Stimulated activated CD8-positive, alpha-beta memory T cell treated with anti-CD3 and anti-CD28 coated beads, Interleukin-2, amount 100 ng/mL, for 48 hours (primary cell): ENCODE measurements at places on chromosomes 6 and 20.

DNA sequence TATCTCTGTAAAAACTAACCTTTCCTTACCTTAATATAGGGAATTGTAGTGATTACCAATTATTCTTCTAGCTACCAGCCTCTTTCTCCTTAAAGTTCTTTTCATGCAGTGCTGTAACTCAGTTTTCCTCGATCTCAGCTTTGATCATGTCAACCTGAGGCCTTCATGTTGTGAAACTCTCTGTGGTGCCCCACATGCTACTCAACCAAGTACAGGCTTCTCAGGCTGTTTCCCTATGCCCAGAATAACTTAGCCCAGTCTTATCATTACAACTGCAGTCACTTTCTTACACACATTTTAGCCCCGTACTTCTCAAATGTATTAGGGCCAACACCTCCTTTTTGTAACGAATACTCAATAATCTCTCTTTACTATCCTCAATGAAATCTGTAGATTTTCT, 90.1 kb upstream of the SUPT3H start:
- no peak for DNase-seq

DNA sequence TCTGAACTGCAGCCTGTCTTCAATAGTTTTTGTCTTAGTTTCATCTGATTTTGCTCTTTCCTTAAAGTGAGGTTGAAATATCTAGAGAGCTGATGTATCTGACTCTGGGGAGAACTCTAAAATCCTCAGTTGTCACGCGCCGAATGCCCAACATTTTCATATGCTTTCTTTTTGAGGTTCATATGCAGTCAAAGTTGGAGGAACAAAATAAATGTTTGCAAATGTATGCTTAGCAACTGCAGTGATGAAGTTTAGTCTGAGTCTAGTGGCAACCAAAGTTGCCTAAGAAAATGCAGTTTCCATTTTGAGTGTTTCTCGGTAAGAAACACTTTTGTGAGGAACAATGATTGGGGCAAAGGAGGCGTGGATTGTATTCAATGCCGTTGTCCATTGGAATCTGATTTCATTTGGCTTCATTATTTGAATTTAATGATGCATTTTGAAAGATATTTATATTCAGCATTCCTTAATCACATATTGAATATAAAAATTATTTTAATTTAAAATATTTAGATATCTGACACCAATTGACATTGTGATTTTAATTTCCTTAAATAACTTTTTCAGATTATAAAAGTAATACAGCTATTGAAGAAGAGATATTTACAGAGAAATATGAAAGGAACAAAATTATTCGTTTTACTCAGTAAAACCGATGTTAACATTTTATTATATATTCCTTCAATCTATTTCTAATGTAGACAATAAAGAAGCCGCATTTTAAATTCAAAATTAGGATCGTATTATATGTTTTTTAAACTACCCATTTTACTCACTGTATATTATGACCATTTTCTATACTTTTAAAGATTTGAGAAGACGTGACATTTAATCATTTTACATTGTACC, 122.0 kb downstream of the PLEKHG1 start:
- DNase-seq: no peak

GRCh38 chr6:18495236-18495635, 108.1 kb downstream of the RNF144B start:
- no peak for DNase-seq

GRCh38 chr20:37393196-37393862, 47.4 kb downstream of the SRC start:
- no peak for DNase-seq

DNA sequence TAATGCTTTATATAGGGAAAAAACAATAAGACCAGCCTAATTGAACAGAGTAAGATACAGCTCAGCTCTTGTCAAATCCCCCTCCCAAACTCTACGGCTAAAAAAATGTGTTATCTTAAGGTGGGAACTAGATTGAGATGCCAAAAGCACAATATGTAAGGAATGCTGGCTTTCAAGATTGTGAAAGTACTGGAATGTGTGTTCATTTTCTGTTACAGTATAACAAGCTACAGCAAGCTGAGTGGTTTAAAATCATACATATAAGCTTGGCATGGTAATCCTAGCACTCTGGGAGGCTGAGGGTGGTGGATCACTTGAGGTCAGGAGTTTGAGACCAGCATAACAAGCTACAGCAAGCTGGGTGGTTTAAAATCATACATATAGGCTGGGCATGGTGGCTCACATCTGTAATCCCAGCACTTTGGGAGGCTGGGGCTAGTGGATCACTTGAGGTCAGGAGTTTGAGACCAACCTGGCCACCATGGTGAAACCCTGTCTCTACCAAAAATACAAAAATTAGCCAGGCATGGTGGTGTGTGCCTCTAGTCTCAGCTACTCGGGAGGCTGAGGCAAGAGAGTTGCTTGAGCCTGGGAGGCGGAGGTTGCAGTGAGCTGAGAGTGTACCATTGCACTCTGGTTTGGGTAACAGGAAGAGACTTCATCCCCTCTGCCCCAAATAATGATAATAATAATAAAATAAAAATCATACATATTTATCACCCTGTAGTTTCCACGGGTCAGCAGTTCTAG, 297.7 kb downstream of the DOK5 start:
- DNase-seq: no peak

DNA sequence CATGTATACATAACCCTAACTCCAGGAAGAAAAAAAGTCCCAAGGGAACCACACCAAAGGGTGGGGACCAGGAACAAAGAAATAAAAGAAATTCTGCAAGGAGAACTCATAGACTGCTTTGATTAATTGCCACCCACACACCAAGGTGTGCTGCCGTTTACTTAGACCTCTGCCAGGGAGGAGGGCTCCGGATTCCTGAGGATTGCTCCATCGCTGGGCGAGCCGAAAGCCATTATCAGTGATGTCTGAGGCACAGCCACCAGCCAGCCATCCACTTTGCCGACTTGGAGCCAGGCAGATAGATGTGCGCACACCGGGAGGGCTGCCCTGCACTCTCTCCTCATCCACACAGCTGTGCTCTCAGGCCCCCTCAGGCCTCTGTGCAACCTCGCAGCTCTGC, 272.7 kb upstream of the FOXQ1 start:
- DNase-seq: no peak

DNA sequence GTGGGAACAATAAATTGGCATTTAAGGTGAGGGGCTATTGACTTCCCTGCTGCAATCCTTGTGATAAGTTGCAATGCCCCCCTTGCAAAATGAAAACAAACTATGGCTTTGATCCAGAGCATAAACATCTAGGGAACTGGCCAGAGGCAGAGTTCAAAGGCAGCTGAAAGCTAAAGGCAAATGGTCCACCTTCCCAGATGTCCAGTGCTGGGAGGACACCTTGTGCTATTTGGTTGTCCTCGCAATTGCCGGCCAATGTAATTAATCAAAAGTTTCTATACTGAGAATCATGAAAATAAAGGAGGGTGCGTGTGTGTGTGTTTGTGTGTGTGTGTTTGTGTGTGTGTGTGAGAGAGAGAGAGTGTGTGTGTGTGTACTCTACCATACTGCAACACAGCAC, 337.4 kb downstream of the CBLN4 start:
- no peak for DNase-seq

GRCh38 chr6:17700421-17701416, 6.0 kb downstream of the NUP153 start:
- DNase-seq: no peak

DNA sequence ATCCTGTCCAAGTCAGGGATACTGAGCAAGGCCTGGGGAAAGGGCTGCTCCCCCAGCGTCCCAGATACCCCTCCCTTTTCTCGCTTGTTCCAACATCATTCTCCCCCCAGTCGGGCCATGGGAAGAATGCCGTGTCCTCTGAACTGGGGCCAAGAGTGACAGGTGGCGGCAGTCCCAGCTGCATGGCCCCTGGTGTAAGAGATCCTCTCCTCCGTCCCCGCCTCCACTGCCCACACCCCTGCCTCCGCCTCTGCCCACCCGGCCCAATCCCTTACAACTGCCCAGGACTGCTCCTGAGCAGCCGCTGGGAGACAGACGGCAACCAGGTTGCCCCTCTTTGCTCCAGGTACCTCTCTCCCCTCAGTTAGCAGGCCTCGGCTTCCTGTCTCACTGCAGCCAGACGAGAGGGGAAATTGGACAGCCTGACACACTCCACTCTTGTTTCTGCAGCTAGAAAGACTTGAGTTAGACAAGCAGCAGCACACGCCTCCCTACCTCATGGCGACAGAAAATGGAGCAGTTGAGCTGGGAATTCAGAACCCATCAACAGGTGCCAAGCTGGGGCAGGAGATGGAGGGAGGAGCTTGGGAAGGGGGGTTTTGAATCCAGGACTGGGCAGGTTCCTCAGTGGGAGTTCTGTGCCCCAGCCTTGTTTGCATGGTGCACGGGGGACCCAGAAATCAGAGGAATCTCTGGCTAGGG, at the start of gene MYLK2:
TSS of gene MYLK2 (plus strand) at position 274 of the 702 bp plus-strand sequence. CDS start at position 499, 225 bp downstream.
- DNase-seq: no peak

DNA sequence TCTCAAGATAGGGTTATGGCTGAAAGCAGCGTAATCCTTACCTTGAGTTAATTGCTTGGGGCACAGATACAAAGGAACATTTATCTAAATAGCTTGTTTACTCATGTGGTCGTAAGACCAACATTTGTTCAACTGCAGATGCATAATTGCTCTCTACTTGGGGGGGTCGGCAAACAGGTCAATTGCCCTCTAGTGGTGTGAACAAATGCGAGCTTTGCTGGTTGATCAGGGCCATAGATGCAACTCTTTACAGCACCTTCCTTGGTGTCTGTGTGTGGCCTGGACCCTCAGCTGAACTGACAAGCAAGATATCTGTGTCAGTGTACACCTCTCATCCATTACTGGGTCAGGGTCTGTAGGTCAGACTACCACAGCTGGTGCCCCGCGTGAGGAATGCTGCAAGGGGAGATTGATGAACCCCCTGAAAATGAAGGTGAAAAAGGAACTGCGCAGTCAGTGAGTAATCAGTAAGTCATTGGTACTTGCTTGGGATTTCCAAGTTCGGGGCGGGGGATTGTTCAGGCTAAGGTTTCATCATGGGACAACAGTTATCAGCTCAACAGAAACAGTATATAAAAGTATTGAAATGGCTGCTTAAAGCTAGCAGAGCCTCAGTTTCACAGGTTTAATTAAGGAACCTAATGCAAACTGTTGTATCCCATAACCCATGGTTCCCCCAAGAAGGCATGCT, 24.0 kb downstream of the HLA-DPA1 start:
- DNase-seq: no peak

DNA sequence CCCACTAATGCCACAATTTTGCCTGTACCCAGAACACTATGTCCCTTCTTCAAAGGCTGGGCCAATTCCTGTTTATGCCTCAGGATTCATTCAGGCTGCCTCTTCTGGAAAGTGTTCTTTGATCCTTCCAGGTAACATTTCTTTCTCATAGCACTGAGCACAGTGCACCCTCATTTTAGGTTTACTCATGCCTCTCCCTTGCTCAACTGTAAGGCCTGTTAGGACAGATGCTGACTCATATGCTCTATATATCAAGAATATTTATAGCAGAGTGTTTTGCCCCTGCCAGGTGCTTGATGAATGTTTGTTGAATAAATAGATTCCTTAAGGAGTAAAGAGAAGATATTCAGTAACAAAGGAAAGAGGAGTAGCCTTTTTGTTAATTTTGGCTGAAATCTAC, 263.9 kb downstream of the PHF3 start:
- DNase-seq: no peak

DNA sequence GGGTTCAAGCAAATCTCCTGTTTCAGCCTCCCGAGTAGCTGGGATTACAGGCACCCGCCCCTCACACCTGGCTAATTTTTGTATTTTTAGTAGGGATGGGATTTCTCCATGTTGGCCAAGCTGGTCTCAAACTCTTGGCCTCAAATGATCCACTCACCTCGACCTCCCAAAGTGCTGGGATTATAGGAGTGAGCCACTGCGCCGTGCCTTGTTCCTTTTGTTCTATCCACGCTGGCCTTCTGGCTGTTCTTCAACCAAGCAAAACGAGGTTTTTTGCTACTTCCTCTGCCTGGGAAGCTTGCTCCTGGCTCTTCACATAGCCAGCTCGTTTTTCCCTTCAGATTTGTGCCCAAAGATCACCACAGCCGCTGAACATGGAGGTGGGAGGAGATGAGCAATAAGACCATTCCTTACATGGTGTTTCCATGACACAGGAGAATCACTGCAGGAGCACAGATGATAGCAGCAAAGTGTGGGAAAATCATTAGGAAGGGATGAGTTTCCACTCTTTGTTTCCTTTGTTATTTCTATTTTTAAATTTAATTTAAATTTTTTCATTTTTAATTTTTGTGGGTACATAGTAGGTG, 201.0 kb upstream of the ZNF217 start:
- DNase-seq: no peak

DNA sequence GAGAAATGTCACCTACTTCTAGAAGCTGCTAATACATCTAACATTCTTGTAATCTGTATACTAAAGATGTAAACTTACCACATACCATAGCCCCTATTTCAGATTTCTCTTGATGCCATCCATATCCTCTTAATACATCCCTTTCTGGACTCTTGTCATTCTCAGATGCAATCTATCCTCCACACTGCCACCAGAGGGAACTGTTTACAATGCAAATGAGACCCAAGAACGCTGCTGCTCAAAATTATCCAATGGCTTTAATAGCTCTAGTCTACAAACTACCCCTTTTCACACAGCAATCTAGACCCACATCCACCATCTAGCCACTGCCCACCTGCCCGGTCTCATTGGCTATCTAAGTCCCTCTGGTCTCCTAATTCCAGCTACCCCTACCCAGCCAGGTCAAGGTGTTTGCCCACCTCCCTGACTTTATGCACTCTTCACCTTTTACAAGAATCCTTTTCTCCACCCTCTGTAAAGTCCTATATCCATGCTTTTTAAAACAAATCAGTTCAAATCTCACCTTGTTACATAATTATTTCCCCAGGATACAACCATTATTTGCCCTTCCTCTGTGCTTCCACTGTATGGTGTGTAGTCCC, 14.8 kb downstream of the FAXC start:
- DNase-seq: no peak

GRCh38 chr6:45477278-45477677, 99.5 kb upstream of the SUPT3H start:
- no peak for DNase-seq

DNA sequence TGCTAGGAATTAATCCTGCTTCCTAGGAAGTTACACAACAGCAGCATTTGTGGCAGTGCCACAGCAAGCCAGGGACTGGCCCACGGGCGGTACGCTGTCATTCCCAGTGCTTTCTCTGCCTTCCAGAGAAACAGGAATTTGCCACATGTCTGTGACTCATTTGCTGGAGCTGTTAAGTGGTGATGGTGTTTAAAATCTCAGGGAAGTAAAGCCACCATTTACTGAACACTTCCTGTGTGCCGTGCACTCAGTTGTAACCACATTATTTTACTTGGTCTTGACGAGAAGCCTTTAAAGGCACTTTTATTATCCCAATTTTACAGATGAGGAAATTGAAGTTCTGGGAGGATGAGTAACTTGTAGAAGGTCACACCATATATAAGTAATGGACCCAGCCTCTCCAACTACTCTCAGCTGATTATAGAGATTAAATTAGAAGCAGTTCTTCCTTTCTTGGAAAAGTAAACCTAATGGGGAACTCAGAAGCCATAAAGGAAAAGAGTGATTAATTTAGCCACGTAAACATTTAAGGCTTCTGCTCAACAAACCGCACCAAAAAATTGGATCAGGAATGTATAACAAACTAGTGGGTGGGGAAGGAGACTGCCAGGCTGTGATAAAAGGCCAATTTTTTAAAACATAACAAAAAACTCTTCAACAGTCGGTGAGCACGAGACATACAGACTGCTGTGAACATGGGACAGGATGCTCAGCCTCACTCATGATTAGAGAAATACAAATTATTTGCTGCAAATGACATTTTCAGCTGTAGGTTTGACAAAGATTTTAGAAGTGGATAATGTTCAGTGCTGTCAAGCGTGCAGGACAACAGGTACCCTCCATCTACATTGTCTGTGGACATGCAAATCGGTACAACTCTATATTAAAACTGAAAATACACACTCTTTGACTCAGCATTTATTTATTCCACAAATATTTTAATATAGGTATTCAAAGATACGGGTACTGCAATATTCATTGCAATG, 311.2 kb downstream of the NRN1 start:
- DNase-seq: no peak
